T follicular helper cell (primary cell): ENCODE measurements at places on chromosomes 12 and 14.

DNA sequence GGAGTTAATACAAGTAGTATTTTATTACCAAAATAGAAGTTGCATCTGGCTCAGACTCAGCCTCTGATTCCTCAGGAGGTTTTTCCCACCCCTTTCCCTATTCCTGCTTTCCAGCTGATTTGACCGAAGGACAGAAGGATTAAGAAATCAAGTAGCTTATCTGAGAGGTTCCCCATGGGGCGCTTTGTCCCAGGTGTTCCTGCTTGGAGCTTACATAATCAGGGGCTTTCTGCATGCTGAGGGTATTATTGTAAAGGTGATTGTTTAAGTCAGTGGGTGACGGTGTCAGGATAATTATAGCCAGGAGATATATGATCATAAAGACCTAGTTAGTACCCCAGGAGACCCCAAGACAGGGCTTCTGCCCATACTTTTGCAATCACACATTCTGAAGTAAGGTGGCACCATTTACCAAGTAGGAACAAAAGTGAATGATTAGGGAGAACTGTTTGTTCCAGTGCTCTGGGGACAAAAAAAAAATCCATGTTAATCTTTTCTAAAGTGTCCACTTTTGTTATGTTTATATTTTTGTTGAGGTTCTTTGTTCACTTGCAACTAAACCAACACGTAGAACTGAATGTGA, 921.3 kb downstream of the NRXN3 start:
- no peak for DNase-seq

GRCh38 chr14:90407230-90407629, 10.4 kb downstream of the CALM1 start:
- DNase-seq = no peak

- no peak for DNase-seq
Measured at GRCh38 chr14:105385698-105386365, 12.5 kb upstream of the TEX22 start.

DNA sequence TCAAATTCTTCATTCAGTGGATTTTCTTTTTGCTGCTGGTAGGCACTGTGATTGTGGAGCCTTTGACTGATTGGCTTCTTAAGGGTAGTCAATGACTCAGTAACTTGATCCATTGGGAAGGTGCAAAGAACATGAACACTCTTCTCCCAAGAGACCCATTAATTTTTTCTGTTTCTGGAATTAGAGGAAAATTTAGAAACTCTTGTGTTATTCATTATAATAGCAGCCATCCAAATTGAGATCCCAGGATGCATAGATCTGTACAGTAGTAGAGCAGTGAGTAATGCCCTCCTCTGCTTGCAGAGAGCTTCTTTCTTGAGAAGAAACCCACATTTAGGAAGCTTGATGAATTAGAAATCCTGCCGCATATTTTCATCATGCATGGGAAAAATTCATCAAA, 63.9 kb downstream of the MYRFL start:
- no peak for DNase-seq

GRCh38 chr14:39680777-39681176, 248.5 kb upstream of the FBXO33 start:
- no peak for DNase-seq

- DNase-seq = peak; percentile 16
Measured at GRCh38 chr12:112408621-112409020, 784 bp downstream of the RPL6 start.

GRCh38 chr14:96745500-96746051, 51.6 kb upstream of the VRK1 start:
- no peak for DNase-seq

- DNase-seq = no peak
Measured at GRCh38 chr14:67129768-67130167, 59.5 kb upstream of the GARIN2 start.

DNA sequence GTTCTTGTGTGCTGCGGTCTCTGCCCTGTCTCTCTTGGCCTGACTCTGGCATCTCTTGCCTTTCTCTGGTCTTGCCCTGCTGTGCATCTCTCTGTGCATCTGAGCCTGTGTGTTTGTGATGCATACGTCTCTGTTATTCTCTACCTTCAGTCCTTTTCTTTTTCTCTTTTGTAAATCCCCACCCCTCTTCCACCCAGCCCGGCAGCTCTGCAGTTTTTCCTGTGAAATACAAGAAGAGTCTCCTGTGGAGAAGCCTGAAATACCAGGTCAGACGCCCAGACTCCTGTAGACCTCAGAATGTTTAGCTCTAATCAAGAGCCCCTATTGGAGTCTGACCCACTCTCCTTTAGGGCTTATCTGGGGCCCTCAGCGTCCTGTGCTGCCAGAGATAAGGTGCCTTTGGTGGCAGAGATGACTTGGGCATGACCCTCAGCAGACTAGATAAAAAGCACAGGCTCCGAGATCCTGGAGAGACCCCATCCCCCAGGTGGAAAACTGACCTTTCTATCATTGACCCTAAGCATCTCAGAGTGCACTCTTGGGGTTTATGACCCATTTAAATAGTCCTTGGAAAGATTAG, 167.5 kb upstream of the SRRM4 start:
- DNase-seq = no peak

GRCh38 chr14:30330445-30330844, 228.5 kb upstream of the G2E3 start:
- no peak for DNase-seq

DNA sequence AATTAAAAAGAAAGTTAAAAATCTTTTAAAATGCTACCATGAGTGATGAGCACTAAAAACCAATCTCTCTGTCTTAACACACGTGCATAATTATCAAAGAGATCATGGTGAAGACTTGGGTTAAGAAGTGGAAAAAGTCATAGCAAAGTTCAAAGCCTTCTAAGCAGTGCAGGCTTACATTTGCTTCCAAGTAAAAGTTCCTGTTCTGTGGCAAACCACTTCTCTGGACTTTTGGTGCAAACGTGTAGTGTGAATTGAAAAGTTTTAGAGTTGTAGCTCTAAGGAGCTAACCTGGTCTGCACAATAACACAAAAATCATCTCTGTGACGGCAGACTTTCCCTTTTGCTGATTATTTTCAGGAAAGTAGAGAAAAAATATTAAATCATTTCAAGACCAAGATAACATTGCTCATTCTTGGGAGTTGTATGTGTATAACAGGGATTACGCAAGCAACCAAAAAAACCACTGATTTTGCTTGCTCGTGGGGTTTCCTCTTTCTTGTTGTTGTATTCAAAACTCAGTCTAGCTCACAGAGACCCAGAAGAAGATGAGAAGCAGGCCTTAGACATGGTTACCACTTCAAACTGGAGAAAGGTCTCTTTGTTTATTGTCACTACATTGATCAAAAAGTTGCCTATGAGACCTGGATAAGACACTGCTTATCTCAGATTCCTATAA, 2.3 kb upstream of the GLIPR1 start:
- DNase-seq = peak; percentile 20

DNA sequence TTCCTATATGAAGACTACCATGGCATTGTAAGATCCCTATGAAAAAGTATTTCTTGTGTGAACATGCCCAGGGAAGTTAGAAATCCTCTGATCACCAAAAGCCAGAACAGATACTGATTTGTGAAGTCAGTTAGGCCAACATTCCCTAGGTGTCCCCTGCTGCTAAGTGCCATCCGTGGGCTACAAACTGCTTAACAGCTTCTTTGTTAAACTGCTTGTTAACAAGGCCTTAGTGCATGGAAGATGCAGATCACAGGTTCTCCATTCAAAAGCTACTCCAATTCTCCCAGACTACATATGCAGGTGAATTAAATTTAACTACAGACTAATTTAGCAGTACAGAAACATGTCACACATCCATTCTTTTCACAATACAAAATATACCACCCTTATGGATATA, 108.2 kb downstream of the PRICKLE1 start:
- DNase-seq = no peak

DNA sequence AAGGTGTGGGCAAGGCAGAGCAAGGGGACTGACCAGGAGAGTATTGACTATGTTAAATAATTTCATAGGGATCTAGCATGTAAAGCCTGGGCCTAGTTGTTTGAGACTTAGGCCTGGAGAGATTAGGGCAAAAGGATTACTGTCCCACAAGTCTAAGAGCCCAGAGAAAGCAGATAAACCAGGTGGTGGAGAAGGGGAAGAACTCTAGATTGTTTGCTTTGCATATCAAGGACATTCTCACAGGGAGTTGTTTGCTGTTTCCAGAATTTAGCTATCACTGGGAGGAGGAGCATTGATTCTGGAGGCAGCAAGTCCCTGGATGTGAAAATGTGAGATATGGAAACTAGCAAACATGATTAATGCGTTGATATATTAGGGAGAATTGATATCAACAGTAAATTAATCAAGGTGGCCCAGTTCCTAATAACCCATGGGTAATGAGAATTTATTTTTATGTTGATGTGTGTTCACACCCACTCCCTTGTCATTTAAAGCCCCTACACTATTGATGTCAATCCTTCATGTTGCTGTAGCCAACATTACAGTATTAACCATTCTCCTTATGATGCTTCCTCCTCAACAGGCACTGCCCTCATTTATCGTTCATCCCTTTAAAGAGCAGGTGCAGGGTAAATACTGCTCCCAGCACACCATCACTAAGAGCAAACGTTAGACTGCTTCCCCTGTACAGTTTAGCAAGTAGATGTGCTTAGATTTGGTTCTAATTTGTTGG, 1666.7 kb upstream of the FLRT2 start:
- no peak for DNase-seq

- DNase-seq = no peak
Measured at GRCh38 chr14:51865953-51866747, 5.7 kb downstream of the GNG2 start.
